ENCODE measurements at places on chromosomes 5 and 9.

DNA sequence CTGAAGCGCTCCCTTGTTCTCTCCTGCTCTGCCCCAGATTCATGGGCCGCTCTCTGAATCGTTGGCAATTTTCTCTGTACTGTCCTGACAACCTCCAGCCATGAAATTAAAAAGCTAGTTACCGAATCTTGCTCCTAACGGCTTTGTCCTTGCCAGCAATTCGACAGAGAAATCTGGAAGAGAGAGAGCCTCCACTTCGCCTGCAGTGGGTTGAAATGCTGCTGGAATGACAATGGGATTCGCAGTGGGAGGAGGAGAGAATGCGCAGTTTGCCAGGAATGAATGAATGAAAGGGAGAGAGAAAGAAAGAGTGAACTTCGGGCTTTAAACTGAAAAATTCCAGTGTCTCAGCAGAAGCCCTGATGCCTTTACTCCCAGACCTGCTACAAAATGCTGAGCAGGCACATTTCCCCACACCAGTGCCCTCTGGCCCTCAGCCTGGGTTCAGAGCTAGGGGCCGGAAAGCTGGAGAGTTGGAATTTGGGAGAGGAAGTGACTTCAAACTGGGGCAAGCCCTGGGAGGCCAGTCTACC lies 11.5 kb upstream of the BOD1 start:
- no peak for DNase-seq

DNA sequence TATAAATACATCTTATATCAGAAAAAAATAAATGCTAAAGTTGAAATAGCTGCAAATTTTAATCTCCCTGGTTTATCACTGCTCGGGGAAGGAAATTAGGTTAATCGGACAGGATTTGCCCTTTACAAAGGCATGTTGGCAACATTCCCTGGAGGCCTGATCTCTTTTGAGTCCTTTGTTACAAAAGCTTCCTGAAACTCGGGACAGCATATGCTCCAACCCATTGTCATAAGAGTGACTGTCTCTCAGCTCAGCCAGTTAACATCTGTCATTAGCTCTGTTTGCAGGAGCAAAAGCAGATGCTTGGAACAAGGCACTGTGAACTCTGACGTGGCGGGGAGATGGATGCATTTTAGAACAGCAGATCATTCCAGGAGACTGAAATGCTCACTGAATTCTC lies 80.6 kb downstream of the MYO10 start:
- peak; percentile 43 for DNase-seq

DNA sequence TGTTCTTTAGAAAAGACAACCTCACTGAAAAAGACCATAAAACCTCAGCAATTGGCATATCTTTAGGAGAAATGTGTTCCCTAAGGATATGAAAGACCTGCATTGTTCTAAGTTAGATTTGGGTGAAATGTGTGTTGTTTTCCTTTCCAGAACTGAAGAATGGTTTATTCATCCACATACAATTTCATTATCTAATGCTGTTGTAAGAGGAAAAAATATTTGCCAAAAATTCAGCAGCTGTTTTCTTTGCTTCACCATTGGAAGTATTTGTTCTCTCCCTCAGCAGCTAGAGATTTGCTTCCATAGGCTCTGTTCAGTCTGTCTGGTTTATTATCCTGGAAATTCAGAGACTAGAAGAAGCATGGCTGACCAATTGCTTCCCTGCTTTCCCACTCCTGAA lies 150.9 kb downstream of the ISOC1 start:
- no peak for DNase-seq

GRCh38 chr9:131739959-131740648 lies at the start of gene RAPGEF1:
TSS of gene RAPGEF1 (minus strand) at chr9:131740076. CDS start at chr9:131739830, 246 bp downstream.
- peak; percentile 41 for DNase-seq

GRCh38 chr9:34507966-34508365 lies 14.8 kb downstream of the ENHO start:
- no peak for DNase-seq

GRCh38 chr9:69495296-69495695 lies 170.3 kb downstream of the ENTREP1 start:
- DNase-seq = no peak

GRCh38 chr5:169519358-169519757 lies 64.2 kb upstream of the SPDL1 start:
- no peak for DNase-seq

GRCh38 chr5:5887833-5888232 lies 465.4 kb downstream of the ICE1 start:
- no peak for DNase-seq

GRCh38 chr9:7452378-7452777 lies 347.2 kb downstream of the DMAC1 start:
- peak; percentile 81 for DNase-seq

- peak; percentile 47 for DNase-seq
Observed at GRCh38 chr5:100667161-100667630, 132.0 kb downstream of the FAM174A start.

- no peak for DNase-seq
Observed at GRCh38 chr5:1405539-1406530, 39.4 kb downstream of the SLC6A3 start.

DNA sequence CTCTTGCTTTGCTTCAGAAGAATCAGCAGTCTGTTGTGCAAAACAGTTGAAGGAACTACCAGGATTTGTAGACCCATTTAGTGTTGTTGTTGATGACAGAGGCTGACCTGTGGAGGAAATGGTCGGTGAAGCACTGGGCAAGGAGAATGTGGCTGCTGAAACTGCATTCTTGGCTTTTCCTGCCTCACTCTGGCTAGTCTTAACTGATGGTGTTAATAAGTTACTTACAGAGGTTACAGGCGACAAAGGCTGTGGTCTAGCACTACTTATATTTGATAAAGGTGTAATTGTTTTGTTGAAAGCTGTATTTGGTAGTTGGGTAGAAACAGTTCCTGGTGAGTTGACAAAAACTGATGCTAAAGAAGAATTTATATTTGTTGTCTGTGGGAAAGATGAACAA lies 31.5 kb downstream of the MLANA start:
- no peak for DNase-seq

- DNase-seq = no peak
Observed at GRCh38 chr9:99560561-99560960, 261.1 kb upstream of the NR4A3 start.

- DNase-seq = peak; percentile 30
Observed at GRCh38 chr5:100430268-100431195, 104.6 kb upstream of the FAM174A start.

DNA sequence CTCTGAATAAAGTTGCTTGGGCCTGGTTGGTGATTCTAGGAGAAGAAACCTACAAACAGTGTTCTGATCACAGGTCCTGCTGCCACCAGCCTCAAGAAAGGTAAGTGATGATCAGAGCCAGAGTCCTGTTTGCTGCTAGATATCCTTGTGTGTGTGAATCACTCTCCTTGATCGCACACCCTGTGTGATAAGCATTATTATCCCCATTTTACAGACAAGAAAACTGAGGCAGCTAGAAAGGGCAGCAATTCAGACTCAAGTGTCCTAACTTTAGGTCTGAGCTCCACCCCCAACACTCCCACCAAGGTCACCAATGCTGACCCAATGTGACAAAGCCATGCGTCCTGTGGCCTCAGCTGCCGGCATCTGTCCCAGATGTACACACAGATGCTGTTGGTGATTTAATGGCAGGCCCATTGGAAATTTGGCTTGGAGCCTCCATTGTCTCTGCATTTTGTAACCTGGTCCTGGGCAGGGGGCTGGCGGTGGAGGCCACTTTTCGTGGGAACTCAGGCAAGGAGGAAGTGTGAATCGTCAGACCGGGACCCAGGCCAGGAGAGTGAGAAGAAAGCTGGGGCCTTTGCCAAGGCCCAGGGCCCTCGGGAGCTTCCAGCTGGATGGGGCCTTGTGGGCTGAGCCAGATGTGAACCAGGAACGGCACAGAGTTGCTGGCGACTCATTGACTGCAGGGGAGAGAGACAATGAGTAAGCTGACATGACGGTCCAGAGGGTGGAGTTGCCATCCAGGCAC lies 29.8 kb upstream of the GGTA1 start:
- peak; percentile 97 for DNase-seq

GRCh38 chr5:68428231-68428811 lies 212.8 kb downstream of the PIK3R1 start:
- DNase-seq = no peak

GRCh38 chr5:84275609-84276008 lies 109.1 kb downstream of the EDIL3 start:
- no peak for DNase-seq

- DNase-seq = no peak
Observed at GRCh38 chr9:124442379-124442778, 7.9 kb upstream of the ADGRD2 start.

DNA sequence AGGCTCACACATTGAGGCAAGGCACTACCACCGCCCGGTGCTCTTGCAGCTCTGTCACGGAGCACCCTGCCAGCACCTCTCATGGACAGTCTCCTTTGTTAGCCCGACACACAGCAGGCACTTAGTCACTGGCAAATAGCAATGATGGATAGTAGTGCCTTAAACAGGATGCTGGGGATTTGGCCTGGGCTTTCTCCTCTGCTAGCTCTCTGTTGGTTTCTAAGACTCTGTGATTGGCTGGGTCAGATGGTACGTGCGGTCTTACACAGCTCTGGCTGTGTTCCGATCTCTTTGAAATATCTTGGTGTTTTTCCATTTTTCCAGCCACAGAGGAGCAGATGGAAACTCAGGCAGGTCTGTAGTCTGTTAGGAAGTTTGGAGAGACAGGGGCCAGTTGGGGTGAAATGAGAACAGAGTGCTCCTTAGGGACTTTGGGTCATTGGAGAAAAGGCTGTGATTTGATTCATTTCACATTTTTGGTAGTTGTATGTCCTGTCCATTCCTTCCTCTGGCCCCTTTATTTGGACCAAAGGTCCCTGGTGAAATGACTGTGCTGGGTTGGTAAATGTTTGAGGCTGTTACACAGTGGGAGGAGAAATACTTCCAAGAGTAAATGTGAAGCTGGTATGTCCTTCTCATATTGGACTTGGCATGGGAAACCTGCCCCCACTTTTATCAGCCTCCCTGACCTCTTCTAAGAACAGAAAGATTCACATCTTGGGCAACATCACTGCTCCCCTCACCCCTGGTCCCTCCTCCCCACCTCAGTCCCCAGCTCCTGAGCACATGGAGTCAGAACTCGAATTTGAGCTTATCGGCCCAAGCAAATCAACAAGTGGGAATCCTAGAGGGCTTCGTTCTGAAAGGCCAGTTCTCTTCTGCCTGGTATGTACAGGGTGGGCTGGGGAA lies 3.4 kb downstream of the SMIM3 start:
- peak; percentile 98 for DNase-seq

DNA sequence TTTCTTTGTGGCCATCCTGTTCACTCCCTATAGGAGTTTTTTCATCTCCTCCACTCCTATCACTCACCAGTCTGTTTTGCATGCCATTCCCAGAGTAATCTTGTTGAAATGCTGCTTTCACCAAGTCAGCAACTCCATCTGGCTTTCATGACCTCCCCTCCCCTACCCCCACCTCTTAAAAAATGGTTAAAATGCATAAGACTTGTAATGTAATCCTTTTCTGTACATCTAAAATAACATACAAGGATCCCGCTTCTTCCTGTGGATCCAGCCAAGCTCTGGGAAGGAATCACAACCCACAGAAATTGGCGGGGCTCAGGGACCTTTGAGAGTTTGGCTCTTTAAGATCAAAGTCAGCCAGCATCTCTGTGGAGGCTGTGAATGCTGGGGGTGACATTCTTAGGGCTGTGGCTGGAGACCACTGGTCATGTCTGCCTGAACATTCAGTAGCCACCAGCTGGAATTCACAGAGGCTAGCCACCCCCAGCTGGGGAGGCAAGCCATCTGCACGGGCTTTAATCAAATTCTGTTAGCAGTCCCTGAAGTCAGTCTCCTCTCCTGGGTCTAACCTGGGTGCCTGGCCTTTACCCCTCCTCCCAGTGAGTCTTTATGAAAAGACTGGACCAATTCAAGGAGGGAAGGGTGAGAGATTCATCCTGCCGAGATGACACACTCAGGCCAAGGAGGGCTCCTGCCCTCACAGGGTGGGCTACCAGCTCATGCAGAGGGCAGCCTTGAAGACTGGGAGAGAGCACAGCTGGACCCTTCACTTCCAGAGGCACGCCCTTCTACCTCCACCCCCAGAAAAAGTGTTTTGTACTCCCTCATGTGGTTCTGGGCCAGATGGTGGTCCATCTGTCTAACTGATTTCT lies 132.9 kb downstream of the LIFR start:
- DNase-seq = peak; percentile 69

All from fibroblast of skin of right quadriceps (primary cell).